Glutamatergic neuron (in vitro differentiated cells): ENCODE measurements at places on chromosomes 12 and 14. TPM values are rescaled to one million over a fixed set of nuclear protein-coding genes. Genes with fewer than 3 reads are reported as not detected.
A peak's percentile ranks its signal among the peaks of the same experiment; 100 is the strongest.

DNA sequence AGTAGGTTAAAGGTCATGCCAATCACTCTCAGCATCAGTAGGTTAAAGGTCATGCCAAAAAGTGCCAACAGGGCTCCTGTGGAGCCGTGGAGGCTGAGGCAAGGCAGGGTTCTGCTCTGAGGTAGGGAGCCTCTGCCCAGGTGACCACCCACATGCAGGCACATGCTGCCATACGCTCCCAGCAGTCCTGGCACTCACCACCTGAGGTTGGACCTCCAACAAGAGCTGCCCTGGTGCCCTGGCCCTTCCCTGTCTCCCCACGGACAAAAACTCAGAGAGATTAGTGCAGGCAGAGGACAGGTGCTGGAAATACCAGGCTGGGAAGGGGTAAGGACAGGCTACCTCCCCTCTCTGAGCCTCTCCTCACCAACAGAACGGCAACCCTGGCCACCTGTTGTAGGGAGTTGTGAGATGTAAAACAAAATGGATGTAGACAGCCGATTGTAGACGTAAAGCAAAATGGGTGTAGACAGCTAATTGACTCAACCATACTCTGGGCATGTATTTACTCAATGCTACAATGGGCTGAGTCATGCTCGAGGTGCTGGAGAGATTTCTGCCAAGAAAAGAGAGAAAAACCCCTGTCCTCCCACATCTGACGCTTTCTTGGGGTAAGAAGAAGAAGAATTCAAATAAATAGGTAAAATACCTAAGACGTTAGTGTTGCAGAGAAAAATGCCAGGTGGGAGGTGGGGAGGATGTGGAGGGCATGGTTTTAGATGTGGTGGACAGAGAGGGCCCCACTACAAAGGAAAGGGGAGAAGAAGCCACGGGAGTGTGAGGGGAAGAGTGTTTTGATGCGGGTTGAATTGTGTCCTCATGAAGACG lies 32.4 kb downstream of the LTBP2 start:
- H3K27me3 ChIP-seq: peaks cover 3% of the 10 kb centered on the region
- peaks cover 1% of the 10 kb centered on the region for H3K36me3 ChIP-seq
- DNase-seq: no peak
- H3K27ac ChIP-seq: no peak overlapping the region
- no peaks in the 10 kb centered on the region for H3K4me1 ChIP-seq
- H3K4me3 ChIP-seq: no peak overlapping the region

- H3K36me3 ChIP-seq: no peaks in the 10 kb centered on the region
- DNase-seq: no peak
- no peaks in the 10 kb centered on the region for H3K27me3 ChIP-seq
- H3K27ac ChIP-seq: no peak overlapping the region
- H3K4me1 ChIP-seq: no peaks in the 10 kb centered on the region
- no peak overlapping the region for H3K4me3 ChIP-seq
Measured at GRCh38 chr14:80784820-80785219, 156.7 kb downstream of the CEP128 start.

DNA sequence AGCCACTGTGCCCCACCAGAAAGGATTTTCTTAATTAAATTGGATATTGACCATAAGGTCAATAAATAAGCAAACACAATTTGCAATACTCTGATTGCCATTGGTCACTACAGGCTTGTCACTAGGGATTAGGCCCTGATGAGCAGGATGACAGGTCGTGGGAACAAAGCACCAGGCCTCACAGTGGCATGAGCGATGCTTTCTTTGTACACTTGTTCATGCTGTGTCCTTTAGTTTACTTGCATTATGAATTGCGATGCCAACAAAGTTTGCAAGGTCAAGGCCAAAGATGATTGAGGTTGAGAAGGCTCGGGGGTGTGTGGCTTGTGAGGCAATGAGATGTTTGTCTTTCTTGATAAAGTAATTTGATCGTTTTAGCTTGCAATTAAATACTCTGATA lies 136.0 kb downstream of the TTC8 start:
- H3K27me3 ChIP-seq: no peaks in the 10 kb centered on the region
- H3K27ac ChIP-seq: no peak overlapping the region
- no peaks in the 10 kb centered on the region for H3K36me3 ChIP-seq
- peak; percentile 19 for DNase-seq
- H3K4me1 ChIP-seq: peaks cover 11% of the 10 kb centered on the region
- no peak overlapping the region for H3K4me3 ChIP-seq

- H3K4me3 ChIP-seq: no peak overlapping the region
- no peaks in the 10 kb centered on the region for H3K27me3 ChIP-seq
- H3K27ac ChIP-seq: no peak overlapping the region
- no peak for DNase-seq
- H3K4me1 ChIP-seq: no peaks in the 10 kb centered on the region
Measured at GRCh38 chr14:78074561-78074960, 95.6 kb upstream of the NRXN3 start.

GRCh38 chr12:111488798-111489197 lies 83.1 kb downstream of the SH2B3 start:
- peak overlapping the region; percentile 19 for H3K27ac ChIP-seq
- H3K4me3 ChIP-seq: no peak overlapping the region
- peaks cover 2% of the 10 kb centered on the region for H3K27me3 ChIP-seq
- H3K4me1 ChIP-seq: peaks cover 10% of the 10 kb centered on the region
- H3K36me3 ChIP-seq: peaks cover 4% of the 10 kb centered on the region

GRCh38 chr14:32183151-32184058 lies 18.4 kb upstream of the RNU6-7 start:
- H3K36me3 ChIP-seq: peaks cover 11% of the 10 kb centered on the region
- H3K27me3 ChIP-seq: no peaks in the 10 kb centered on the region
- peak overlapping the region; percentile 19 for H3K27ac ChIP-seq
- no peak for DNase-seq

DNA sequence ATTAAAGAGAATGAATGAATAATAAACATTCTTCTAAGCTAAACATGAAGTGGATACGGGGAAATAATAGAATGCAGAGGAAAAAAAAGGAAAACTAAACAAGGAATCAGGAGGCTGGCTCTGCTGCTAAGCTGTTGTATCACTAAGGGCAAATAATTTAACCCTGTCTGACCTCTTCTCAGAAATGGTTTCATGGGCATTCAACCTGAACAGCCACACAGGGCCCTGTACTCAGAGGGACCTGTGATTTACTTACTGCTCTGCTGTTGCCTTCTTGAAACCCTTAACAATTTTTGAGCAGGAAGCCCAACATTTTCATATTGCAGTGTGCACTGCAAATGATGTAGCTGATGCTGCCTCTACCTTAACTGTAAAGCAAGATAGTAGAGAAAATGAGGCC lies 14.2 kb upstream of the PLEKHA5 start:
- H3K4me1 ChIP-seq: no peaks in the 10 kb centered on the region
- no peak overlapping the region for H3K4me3 ChIP-seq
- DNase-seq: no peak

DNA sequence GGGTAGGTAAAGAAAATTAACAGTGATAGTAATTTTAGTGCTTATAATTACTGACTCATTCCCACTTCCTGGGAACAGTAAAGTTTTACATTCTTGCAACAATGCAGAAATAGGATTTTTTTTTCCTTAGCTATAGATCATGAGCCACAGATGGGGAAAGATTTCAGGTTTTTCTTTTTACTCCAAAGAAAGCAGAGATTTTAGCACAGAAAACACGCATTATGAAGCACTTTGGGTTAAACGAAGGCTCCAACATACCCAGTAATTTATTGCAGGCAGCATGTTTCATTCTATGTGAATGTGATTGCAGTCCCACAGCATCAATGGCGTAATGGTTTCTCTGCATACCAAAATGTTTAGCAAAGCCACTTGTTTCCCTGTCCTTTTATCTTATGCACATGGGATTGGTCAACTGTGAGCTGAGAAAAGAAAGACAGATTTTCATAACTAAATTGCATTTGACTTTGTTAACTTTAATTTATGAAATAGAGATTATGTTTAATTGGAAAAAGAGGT lies 124.6 kb upstream of the E2F7 start:
- no peak for DNase-seq
- no peaks in the 10 kb centered on the region for H3K4me1 ChIP-seq
- H3K36me3 ChIP-seq: no peaks in the 10 kb centered on the region
- no peak overlapping the region for H3K4me3 ChIP-seq
- H3K27me3 ChIP-seq: no peaks in the 10 kb centered on the region
- no peak overlapping the region for H3K27ac ChIP-seq

- peaks cover 8% of the 10 kb centered on the region for H3K4me1 ChIP-seq
- no peak overlapping the region for H3K27ac ChIP-seq
- no peak for DNase-seq
- H3K4me3 ChIP-seq: no peak overlapping the region
Measured at GRCh38 chr12:90090929-90091651, 382.5 kb upstream of the ATP2B1 start.

DNA sequence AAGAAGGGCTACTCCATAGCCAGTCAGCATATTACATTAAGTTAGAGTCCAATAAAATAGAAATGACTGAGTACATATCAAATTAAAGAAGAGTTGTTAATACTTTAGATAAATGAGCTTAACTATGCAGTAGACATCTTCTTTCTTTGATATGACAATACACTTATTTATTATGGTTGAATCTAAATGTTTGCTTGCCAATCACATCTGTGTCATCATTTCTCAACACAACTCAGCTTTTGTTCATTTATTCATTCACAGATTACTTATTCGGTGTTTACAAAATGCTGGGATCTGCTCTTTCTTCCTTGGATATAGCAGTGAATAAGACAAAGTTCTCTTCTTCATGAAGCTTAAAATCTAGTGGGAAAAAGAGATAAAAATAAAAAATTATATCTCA lies 614.6 kb upstream of the ATP2B1 start:
- no peak overlapping the region for H3K4me3 ChIP-seq
- no peaks in the 10 kb centered on the region for H3K4me1 ChIP-seq
- H3K36me3 ChIP-seq: no peaks in the 10 kb centered on the region
- no peaks in the 10 kb centered on the region for H3K27me3 ChIP-seq
- no peak for DNase-seq

GRCh38 chr14:30333934-30334333 lies 225.0 kb upstream of the G2E3 start:
- DNase-seq: no peak
- peaks cover 2% of the 10 kb centered on the region for H3K27me3 ChIP-seq
- no peak overlapping the region for H3K27ac ChIP-seq
- no peak overlapping the region for H3K4me3 ChIP-seq

- peaks cover 9% of the 10 kb centered on the region for H3K4me1 ChIP-seq
- H3K36me3 ChIP-seq: no peaks in the 10 kb centered on the region
- no peak for DNase-seq
Measured at GRCh38 chr12:81257947-81258551, 180.2 kb downstream of the ACSS3 start.

- H3K4me1 ChIP-seq: peaks cover 38% of the 10 kb centered on the region
- no peak overlapping the region for H3K4me3 ChIP-seq
- H3K27ac ChIP-seq: no peak overlapping the region
- no peak for DNase-seq
- peaks cover 2% of the 10 kb centered on the region for H3K27me3 ChIP-seq
- H3K36me3 ChIP-seq: no peaks in the 10 kb centered on the region
Measured at GRCh38 chr14:89352976-89353765, 63.9 kb downstream of the FOXN3 start.

- H3K27ac ChIP-seq: no peak overlapping the region
Measured at GRCh38 chr14:105165761-105166485, 2.7 kb downstream of the JAG2 start.

- no peaks in the 10 kb centered on the region for H3K4me1 ChIP-seq
- H3K27me3 ChIP-seq: no peaks in the 10 kb centered on the region
- no peaks in the 10 kb centered on the region for H3K36me3 ChIP-seq
- DNase-seq: no peak
Measured at GRCh38 chr14:24863968-24864684, 185.8 kb downstream of the STXBP6 start.

- no peak overlapping the region for H3K27ac ChIP-seq
- no peaks in the 10 kb centered on the region for H3K27me3 ChIP-seq
- H3K36me3 ChIP-seq: no peaks in the 10 kb centered on the region
- H3K4me1 ChIP-seq: no peaks in the 10 kb centered on the region
- DNase-seq: no peak
- no peak overlapping the region for H3K4me3 ChIP-seq
Measured at GRCh38 chr12:62426089-62426488, 40.5 kb upstream of the MON2 start.

GRCh38 chr14:83909507-83909906 lies 1620.4 kb upstream of the FLRT2 start:
- H3K27me3 ChIP-seq: no peaks in the 10 kb centered on the region
- peaks cover 4% of the 10 kb centered on the region for H3K4me1 ChIP-seq
- DNase-seq: no peak
- no peak overlapping the region for H3K4me3 ChIP-seq

GRCh38 chr12:57142727-57143126 lies 4.7 kb downstream of the LRP1-AS start:
- no peak overlapping the region for H3K27ac ChIP-seq
- H3K4me3 ChIP-seq: no peak overlapping the region
- peaks cover 5% of the 10 kb centered on the region for H3K36me3 ChIP-seq
- peaks cover 20% of the 10 kb centered on the region for H3K4me1 ChIP-seq

GRCh38 chr12:68865399-68866164 lies 57.6 kb downstream of the MDM2 start:
- no peak overlapping the region for H3K4me3 ChIP-seq
- DNase-seq: no peak
- H3K27me3 ChIP-seq: peaks cover 2% of the 10 kb centered on the region
- peaks cover 8% of the 10 kb centered on the region for H3K4me1 ChIP-seq
- H3K27ac ChIP-seq: no peak overlapping the region
- H3K36me3 ChIP-seq: no peaks in the 10 kb centered on the region

- no peak for DNase-seq
- no peak overlapping the region for H3K27ac ChIP-seq
- H3K4me3 ChIP-seq: no peak overlapping the region
- no peaks in the 10 kb centered on the region for H3K4me1 ChIP-seq
- H3K36me3 ChIP-seq: no peaks in the 10 kb centered on the region
- no peaks in the 10 kb centered on the region for H3K27me3 ChIP-seq
Measured at GRCh38 chr14:91911474-91912032, 35.9 kb downstream of the FBLN5 start.

- H3K27me3 ChIP-seq: peaks cover 3% of the 10 kb centered on the region
- no peaks in the 10 kb centered on the region for H3K4me1 ChIP-seq
- no peak overlapping the region for H3K27ac ChIP-seq
- H3K36me3 ChIP-seq: no peaks in the 10 kb centered on the region
- no peak for DNase-seq
Measured at GRCh38 chr14:34300882-34301734, 160.9 kb downstream of the SPTSSA start.

- peaks cover 7% of the 10 kb centered on the region for H3K36me3 ChIP-seq
- no peak overlapping the region for H3K27ac ChIP-seq
- H3K4me1 ChIP-seq: peaks cover 11% of the 10 kb centered on the region
- no peak overlapping the region for H3K4me3 ChIP-seq
- no peak for DNase-seq
Measured at GRCh38 chr12:116037941-116038837, 239.3 kb downstream of the MED13L start.

CLEC6A gene
- total RNA-seq: not detected

OTOGL gene
- total RNA-seq: 0.83 TPM

NINJ2 gene
- 0.76 TPM for total RNA-seq

TSHR gene
- total RNA-seq: 0.74 TPM

KLC1 gene
- total RNA-seq: 975 TPM

PTPRR gene
- total RNA-seq: 0.34 TPM

SERPINA9 gene
- not detected for total RNA-seq

OR10P1 gene
- total RNA-seq: not detected

DHRS2 gene
- 0.42 TPM for total RNA-seq

TMTC1 gene
- total RNA-seq: 1.4 TPM

CD163L1 gene
- 36.8 TPM for total RNA-seq

SLCO1B1 gene
- not detected for total RNA-seq

SERPINA1 gene
- total RNA-seq: not detected
